ENCODE measurements at places on chromosomes 11 and 22.

DNA sequence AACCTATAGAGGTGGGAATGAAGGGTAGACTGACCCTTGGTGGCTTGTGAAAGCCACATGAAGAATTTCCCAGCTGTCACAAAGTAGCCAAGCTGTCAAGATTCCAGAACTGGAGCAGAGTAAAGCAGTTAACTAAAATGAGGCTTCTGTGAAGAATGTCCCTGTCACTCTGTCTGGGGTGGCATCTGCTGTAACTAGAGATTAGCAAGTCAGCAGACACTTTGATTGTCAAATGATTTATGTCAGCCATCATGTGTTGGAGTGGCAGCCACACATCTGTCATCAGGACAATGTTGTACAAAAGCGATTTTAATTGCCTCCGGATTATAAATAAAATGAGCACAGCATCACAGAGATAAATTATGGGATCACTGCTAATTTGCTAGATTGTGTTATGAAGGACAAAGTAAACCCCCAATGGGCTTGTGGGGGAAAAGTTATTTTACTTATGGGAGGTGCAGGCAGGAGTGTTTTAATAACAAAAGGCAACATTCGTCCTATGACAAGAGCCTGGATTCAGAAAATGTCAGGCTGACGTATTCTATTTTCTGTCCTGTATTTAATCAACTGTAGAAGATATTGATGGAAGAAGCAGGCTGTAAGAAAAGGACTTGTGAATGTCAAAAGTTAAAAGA, 270.9 kb downstream of the FAM181B start:
- no peak for DNase-seq

DNA sequence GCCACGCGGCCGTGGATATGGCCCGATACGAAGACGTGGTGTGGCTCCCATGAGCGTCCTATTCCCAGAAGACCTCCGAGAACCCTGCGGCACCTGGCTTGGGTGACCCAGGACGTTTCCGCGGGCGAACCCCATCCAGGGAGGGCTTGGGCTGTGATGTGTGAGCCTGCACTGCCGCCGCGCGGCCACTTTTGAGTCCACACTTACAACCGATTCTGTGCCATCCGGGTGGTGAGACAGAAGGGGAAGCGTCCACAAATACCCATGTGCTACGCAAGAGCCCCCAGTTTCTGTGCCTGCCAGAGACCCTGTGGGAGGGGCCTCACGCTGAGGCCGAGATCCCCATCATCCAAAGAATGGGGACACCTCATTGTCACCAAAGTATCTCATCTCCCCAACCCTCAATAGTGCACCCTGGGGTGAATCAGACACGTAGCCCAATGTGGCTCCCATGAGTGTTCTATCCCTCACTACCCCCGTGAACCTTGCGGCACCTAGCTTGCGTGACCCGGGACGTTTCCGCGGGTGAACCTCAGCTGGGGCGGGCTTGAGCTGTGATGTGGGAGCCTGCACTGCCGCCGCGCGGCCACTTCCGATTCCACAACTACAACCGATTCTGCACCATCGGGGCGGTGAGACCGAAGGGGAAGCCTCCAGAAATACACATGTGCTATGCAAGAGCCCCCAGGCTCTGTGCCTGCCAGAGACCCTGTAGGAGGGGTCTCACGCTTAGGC, 4.6 kb upstream of the H19 start:
- no peak for DNase-seq

- DNase-seq, result no peak
Observed at GRCh38 chr11:107961480-107961879, 33.2 kb downstream of the RAB39A start.

DNA sequence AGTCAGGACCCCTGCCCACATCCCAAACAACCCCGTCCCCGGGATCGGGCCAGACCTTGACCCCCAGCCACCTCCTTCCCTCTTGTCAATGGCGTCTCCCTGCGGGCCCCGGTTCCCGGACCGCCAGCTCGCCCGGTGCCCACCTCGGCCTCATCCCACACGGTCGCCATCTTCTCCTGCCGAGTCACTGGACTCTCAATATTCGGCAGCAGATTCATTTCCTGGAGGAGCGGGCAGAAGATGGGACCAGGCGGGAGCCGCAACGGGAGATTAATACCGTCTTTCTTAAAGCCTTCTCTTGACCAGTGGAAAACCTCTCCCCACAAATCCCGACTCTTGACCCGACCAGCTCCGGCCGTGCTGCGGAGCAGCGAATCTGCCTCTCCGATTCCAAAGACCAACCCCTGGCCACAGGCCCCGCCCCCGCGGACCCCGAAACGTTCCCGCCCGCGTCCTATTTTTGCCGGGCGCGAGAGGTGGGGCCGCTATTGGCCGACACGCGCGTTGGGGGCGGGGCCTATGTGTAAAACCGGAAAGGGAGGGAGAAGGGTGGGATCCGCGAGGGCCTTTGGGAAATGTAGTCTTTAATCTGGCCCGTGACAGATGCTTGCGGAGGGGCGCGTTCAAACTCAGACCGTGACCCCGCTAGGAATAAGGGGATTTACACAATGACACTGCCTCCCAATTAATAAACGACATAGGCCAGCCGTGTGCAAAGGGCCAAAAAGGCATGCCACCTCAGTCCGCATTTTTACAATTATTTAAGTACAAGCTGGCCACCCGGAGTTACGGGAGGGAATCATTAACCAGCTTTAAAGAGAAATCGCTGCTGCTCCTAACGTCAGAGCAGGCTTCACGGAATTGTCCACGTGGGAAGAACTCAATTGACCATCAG, at the start of gene PSMC3:
PSMC3 (minus strand) TSS at position 378 of the 895 bp plus-strand sequence; CDS start at position 218, 160 bp downstream.
- peak; percentile 95 for DNase-seq

- no peak for DNase-seq
Observed at GRCh38 chr11:100963375-100963774, 166.2 kb downstream of the PGR start.

- peak; percentile 91 for DNase-seq
Observed at GRCh38 chr11:6695377-6695776, 12.2 kb upstream of the MRPL17 start.

DNA sequence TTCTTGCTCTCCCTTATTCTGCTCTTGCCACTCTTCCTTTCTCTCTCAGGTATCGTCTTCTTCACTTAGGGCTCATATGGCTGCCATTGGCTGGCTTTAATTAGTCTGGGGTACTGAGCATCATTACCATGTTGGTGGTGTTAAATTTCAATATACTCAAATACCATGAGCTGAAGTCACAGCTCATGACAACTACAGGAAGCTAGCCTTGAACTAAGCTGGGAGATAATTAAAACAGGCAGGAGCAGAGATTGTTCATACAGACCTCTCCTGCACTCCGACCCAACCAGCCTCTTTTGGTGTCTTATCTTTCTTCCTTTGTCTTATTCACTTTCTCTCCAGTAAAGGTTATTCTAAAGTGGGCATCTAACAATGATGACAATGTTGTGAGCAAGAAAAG, 130.9 kb upstream of the BLID start:
- peak; percentile 4 for DNase-seq

- DNase-seq, result no peak
Observed at GRCh38 chr11:125441648-125442410, 54.2 kb downstream of the FEZ1 start.

GRCh38 chr22:31945971-31946680, 1.8 kb downstream of the YWHAH start:
- DNase-seq, result no peak

DNA sequence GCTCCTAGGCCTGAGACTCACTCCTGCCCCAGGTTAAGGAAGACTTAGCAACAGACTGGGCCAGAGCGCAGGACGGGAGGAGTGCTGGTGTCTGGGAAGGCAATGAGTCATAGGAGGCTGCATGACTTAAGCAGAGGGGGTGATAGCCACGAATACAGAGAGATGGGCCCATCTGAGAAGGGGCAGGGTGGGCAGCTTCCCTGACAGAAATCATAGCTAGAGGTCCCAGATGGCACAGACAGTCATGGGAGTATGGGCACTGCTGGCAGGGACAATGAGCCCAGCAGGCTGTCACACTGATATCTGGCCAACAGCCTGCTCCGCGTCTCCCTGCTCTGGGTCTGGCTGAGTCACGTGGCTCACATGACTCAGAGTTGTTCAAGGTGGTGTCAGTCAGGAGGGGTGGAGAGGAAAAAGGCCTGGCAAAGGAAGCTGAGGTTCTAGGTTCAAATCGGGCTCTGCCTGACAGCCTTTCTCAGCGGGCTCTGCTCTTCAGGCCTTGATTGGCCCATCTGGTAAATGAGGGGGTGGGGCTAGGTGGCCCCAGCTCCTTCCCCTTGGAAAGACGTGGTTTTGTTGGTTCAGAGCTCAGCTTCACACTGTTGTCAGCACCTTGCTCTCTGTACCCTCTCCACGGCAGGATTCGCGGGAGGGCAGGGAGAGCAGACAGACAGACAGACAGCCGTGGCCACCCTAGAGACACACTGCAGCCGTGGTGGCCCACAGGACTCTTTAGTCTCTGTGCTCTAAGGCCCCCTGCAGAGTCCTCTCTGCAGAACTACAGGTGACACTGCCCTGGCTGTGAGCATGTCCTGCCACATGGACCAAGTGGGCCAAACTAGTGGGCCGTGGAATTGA, 47.8 kb downstream of the DBX1 start:
- peak; percentile 91 for DNase-seq

- DNase-seq, result no peak
Observed at GRCh38 chr11:33682446-33682845, 18.2 kb downstream of the C11orf91 start.

GRCh38 chr22:49628391-49629260, 199.0 kb downstream of the BRD1 start:
- DNase-seq, result no peak

- DNase-seq, result no peak
Observed at GRCh38 chr11:121552154-121552553, 99.4 kb upstream of the SORL1-AS1 start.

DNA sequence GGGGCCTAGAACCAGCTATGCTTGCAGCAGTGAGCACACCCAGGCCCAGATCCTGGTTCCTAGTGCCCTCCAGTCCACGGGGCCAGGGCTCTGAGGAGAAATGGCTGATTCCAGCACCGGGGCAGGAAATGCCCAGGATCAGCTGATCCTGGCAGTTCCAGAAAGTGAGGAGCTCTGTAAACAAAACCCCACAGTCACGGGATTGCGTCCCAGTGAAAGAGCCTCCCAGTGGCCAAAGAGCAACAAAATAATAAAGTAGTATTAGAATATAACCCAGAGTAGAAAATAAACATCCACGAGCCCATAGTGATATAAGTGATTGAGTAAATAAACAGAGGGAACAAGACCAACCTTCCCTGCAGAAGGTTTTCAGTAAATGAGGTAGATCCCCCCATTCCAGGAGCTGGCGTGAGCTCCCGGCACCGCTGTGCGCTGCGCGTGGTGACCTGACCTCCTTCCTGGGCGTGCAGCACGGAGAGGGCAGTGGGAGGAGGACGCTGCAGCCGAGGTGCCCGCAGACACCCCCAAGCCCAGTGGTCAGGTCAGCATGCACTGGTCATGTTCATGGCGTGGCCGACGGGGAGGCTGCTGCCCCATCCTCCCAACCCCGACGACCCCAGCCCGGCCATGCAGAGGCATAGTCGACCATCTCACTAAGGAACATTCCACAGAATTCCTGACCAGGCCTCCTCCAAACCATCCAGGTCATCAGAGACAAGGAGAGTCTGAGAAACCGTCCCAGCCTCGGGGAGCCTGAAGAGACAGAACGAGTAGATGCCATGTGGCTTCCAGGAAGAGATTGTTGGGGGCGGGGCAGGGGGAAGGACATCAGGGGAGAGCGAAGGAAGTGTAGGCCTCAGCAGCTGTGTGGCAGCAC, 19.8 kb downstream of the PTDSS2 start:
- DNase-seq, result peak; percentile 84

GRCh38 chr11:115469361-115469760, 34.9 kb downstream of the CADM1 start:
- DNase-seq, result no peak

GRCh38 chr22:23775779-23776375, 3.2 kb downstream of the MMP11 start:
- no peak for DNase-seq
